CD4-positive, alpha-beta T cell treated with Interleukin-12 subunit alpha and Interleukin-12 subunit beta, for 1 hour (primary cell): ENCODE measurements at places on chromosomes 6 and 20.
A peak's percentile ranks its signal among the peaks of the same experiment; 100 is the strongest.

DNA sequence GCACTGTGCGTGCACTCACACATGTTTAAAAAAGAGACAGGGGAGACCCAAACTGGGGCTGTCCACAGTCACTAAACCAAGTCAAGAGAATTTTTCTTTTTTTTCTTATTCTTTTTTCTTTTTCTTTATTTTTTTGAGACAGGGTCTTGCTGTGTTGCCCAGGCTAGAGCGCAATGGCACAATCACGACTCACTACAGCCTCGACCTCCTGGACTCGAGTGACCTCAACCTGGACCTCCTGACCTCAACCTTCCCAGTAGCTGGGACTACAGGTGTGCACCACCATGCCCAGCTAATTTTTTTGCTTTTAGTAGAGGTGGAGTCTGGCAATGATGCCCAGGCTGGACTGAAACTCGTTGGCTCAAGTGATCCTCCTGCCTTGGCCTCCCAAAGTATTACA is 89.4 kb upstream of the NFATC2 start:
- no peak for DNase-seq

DNA sequence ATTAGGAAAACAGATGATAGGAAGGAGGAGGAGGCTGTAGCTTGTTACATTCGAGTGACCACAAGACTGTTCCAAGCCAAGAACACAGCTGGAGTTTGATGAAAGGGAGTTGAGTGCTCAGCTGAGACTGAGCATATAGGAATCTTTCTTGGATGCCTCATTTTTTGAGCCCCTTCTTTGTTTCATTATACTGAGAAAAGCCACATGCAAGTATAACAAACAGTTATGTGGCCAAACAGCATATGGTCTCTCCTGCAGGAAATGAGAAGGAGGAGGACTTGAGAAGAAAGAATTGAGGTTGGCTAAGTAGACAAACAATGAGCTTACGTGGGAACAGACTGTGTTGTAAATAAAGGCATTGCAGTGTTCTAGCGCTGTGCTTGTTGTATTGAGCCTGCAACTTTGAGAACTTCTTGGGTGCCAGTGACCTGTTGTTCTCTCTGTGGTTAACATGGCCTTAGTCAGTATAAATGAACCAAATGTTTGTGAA is 78.3 kb downstream of the AKAP7 start:
- DNase-seq, result no peak

DNA sequence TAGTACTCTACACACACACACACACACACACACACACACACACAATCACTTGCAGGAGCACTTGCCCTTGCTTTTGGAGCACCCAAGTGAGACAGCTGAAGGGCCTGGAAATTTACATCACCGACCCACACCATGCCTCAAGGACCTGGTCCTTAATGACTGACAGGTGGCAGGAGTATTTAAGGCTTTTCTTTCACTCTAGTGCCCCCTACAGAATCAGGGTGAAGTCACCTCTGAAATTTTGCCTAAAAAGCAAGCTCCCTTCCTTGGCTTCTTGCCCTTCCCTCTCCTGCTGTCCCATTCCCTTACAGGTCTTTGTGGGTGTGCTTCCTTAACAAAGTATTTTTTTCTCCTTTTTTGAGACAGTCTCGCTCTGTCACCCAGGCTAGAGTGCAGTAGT is 353.5 kb upstream of the IRAK1BP1 start:
- no peak for DNase-seq

DNA sequence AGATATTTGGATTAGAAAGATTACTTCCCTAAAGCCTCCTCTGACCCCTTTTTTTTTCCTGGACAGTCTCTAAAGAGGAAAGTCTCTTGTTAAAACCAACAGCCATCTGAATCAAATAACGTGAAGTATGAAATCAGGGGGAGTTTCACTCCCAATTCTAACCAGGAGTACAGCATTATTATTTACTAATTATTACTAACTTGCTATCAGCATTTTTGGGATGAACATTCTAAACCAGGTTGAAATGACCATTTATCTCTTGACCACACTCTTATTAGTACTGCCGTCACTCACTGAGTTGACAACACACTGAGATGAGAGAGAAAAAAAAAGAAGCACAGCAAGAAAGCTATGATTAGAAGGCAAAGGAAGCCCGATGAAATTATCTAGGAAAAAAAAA is 114.4 kb upstream of the BCLAF1 start:
- no peak for DNase-seq

DNA sequence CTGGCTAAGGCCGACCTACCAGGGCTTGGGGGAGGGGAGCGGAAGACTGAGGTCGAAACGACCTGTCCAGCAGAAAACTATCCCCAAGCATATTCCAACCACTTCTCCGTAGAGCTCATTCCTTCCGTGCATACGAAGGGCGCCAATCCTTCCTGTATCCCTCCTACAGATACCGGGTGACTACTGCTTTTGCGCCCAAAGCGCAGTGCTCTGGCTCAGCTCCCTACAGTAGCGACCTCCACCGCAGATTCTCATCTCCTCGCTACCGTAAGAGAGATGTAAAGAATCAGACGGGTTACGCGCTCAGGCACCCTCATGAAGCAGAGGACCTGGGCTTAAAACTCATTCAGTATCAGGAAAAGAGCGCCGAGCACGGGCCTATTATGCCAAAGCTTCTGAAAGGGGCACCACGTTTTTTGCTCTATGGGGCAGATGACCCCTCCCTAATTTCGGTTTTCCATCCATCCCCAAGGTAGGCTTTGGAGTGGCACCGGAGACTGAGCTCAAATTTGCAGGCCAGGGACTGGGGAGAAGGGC is 563 bp upstream of the NNAT start:
- DNase-seq, result no peak

- DNase-seq, result peak; percentile 16
Measured at GRCh38 chr20:24991897-24992486, 559 bp downstream of the APMAP start.

- no peak for DNase-seq
Measured at GRCh38 chr20:34264141-34264540, 22.9 kb downstream of the ASIP start.

DNA sequence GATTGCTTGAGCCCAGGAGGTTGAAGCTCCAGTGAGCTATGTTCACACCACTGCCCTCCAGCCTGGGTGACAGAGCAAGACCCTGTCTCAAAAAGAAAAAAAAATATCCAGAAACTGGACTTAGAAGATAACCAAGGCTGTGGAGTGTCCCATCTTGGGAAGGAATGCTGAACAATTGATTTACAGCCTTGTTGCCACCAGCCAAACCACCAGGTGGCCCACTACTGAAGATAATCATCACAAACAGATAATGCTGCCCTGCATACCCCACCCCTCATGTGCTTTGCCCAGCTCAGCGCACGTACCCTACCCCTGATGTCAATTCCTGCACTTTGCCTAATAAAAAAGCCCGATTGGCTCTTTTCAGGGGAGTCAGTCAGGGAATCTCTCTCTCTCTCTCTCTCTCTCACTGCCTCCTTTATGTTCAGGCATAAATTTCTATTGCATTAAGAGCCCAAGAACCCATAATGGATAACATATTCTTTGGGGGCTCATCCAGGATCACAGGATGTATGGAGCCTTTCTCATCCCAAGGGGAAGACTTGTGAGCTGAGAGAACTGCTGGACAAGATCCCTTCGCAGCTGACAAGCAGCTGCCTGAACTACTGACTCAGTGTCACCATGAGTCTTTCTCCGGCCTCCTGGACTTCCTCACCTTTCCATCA is 166.4 kb downstream of the CD24 start:
- no peak for DNase-seq

DNA sequence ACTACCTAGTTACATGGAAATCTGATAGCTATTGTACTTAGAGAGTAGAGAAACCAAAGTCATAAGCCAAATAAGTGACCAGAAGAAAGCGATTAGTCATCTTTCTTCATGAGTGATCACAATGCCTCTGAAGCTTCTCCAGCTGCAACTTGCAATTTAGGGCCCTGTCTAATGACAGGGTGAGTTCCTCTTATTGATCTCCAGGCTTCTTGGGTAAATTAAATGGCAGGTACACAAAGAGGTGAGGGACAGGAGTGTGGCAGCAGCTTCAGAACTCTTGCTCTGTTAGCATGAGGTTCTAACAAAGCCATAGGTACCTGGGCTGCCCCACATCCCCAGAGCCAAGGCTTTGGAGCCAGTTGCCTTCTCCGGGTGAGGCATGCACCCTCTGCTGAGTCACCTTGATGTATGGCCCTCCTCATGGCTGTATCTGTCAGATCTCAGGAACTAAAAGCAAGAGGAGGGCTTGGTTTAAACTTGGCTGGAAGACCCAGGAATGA is 60.8 kb downstream of the PRDM1 start:
- DNase-seq, result no peak

GRCh38 chr6:166496460-166496859 is 90.0 kb downstream of the RAMACL start:
- DNase-seq, result no peak

- DNase-seq, result no peak
Measured at GRCh38 chr6:129331450-129332138, 378.4 kb downstream of the ARHGAP18 start.

- no peak for DNase-seq
Measured at GRCh38 chr20:38049800-38050199, 16.3 kb downstream of the RPRD1B start.

DNA sequence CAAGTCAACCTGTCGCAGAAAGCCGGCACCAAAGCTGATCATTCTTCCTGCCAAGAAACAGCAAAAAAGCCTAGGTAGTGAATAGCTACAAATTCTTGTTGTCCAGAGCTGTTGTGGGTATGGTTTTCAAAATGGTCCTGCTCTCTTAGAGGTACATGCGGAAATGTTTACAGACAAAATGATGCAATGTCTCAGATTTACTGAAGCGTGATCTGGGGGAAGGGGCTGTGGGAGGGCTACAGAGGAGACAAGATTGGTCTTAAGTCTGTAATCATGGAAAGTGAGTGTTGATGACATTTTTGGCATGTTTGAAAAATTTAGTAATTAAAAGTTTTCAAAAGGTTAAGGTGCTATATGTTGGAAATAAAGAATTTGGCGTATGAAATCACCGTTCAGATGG is 6.2 kb downstream of the NTSR1 start:
- DNase-seq, result no peak

DNA sequence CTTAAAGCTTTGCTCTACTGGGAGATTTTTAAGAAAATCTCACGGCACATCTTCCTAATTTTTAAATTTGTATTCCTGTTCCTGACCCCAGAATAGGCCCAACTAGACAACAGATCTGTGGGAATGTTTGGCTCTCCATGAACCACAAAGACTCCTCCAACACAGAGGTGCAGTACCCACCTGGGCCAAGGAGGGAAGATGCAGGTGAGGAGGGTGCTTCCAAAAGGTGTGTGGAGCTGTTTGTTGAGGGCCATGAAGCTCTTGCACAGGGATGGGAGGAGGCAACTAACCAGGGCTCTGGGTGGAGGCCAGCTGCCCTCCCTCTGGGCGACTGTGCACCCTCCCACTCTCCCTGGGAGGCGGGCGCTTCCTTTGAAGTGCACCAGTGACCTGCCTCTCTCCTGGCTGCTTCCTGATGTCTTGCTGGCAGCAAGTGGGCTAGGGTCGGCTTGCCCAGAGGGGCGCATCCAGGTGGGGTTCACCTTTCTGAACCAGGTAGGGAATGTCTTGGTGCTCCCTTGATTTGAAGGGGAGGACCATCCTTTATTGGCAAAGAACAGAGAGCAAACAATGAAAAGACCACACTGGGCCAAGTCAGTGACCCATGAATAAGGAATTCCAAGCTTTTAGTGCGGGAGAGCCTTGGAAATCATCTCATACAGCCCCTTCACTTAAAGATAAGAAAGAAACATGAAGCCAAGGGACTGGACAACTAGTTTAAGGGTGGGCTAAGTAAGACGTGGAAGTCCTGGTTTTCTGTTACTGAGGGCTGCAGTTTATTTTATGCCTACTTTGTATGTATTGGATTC is 76.0 kb downstream of the ANKRD6 start:
- DNase-seq, result no peak
